ENCODE measurements at places on chromosomes 3 and 15.
A peak's percentile ranks its signal among the peaks of the same experiment; 100 is the strongest.

DNA sequence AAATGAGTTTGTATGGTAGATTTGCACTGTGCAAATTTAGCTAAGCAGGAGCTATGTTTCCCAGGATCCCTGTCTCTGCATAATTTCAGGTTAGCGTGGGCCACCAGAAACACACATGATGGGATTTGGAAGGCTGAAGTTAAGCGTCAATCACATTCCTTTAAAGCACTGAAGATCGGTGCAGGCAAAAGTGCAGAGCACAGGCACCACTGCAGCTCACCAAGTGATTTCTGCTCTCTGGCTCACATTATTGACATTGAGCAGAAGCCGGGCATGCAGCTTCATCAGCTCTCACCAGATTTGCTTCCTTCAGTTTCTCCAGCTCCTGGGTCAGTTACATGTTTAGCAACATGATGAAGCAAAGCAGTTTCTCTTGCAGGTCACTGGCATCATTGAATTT, 256.4 kb upstream of the TGFBR2 start:
- DNase-seq = no peak

GRCh38 chr15:92322566-92323355, 70.9 kb upstream of the ST8SIA2 start:
- DNase-seq = peak; percentile 10

DNA sequence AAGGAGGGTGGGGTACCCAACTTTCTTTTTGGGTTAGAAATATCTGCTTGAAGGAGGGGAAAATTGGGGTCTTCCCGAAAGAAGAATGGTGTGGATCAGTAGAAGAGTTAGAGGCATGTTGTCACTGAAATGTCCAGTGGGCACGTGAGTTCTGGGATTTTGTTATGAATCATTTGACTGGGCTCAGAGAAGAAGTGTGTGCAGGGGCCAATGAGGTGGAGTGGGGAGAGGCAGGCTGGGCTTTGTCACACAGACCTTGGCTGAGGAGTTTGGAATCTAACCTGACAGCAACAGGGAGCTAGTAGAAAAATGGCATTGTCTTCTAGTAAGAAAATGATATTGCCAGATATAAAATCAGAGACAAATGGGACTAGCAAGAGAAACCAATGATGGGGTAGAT, 436.8 kb downstream of the MFSD1 start:
- no peak for DNase-seq

GRCh38 chr15:101322854-101323477, 27.9 kb upstream of the SNRPA1 start:
- DNase-seq = no peak

GRCh38 chr3:15556512-15556911, 35.0 kb upstream of the COLQ start:
- no peak for DNase-seq

GRCh38 chr3:183581496-183582155, 26.1 kb upstream of the KLHL6 start:
- DNase-seq = no peak

GRCh38 chr3:181899702-181900101, 188.0 kb downstream of the SOX2 start:
- DNase-seq = no peak

GRCh38 chr15:87681104-87681503, 575.4 kb downstream of the NTRK3 start:
- DNase-seq = no peak

DNA sequence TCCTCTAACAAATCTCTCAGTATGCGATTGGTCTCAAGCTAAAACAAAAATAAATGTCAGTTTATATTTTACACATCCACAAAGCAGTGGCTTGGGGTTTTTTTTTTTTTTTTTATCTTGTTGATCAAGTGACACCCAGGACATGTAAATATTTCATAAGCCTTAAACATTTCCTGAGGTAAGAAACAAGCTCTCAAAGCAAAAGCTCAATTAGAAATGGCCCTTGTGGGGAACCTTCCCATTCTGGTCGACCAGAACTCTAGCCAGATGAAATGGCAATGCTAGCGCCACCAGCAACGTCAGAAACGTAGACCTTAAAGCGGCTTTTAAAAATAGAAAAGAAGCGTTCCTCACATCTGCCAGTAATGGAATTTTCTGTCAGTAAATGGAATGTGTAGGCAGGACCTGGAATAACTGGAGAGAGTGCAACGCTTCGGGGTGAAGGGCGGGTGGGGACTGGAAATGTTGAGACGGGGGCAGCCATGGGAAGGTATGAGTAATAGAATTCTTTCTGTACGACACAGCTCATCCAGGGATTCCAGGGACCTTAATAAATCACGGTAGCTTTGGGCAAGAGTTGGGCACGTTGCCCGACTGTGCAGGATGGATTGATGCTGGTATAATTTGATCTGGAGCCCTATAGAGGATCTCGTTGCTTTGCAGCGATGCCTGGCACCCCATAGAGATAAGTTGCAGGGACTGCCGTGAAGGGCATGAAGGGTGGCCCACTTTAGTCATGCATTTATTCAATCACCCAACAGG, 44.4 kb downstream of the BTD start:
- no peak for DNase-seq

- DNase-seq = no peak
These were observed 150.8 kb downstream of the MEGF11 start for GRCh38 chr15:66102563-66103292.

DNA sequence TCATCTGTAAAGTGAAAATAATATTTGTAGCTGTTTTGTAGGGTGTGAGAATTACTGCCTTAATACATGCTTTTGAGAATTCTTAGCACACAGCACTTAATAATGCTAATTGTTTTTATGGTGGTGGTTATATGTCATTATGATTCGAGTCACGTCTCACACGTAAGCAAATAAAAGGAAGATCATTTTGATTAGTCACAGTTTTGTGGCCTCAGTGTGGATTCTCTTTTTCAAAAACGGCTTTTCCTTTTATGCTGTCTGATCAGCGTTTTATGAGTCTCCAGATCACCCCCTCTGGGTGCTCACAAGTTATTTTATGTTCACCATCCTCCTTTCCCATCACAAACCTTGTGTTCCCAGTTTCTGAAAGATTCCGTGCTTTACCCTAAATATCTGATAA, 255.6 kb upstream of the CNTN4 start:
- DNase-seq = no peak

DNA sequence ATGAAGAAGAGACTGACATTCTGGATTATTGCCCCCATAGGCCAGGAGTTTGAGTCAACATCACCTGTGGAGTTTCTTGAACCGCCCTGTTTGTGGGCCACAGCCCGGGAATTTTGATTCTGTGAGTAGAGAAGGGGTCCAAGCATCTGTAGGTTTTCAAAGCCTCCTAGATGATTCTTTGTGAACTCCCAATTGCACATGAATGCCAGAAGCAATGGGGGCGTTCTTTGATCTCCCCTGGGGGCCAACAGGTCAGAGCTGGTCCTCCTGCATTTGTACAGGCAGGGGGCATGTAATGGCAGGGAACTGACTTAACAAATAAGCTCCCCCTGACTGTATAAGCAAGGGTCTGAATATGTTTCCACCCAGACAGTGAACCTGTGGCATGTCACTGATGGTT, 260.3 kb downstream of the SLCO3A1 start:
- DNase-seq = no peak

GRCh38 chr15:51172193-51172592, 77.5 kb upstream of the TNFAIP8L3 start:
- no peak for DNase-seq

- DNase-seq = no peak
These were observed 25.2 kb upstream of the CNTN3 start for GRCh38 chr3:74639681-74640080.

DNA sequence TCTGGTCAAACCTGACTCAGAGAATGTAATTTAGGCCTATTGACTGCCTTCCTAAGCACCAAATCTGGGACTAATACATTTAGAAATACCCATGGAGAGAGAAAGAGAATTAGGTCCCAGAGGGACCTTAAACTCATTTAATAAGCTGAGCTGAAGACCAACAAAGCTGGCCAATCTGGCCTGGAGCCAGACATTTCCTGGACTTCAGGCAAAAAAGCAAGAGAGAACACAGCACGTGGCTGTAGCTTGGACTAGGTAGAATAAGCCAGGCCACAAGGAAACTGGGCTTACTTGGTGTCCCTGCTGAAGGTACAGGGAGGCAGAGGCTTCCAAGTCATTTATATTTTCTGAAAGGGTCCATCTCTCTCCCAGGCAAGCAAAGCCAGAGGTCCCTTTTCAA, 88.1 kb downstream of the RTP4 start:
- peak; percentile 38 for DNase-seq

GRCh38 chr15:94327356-94327936, 96.1 kb downstream of the MCTP2 start:
- no peak for DNase-seq

DNA sequence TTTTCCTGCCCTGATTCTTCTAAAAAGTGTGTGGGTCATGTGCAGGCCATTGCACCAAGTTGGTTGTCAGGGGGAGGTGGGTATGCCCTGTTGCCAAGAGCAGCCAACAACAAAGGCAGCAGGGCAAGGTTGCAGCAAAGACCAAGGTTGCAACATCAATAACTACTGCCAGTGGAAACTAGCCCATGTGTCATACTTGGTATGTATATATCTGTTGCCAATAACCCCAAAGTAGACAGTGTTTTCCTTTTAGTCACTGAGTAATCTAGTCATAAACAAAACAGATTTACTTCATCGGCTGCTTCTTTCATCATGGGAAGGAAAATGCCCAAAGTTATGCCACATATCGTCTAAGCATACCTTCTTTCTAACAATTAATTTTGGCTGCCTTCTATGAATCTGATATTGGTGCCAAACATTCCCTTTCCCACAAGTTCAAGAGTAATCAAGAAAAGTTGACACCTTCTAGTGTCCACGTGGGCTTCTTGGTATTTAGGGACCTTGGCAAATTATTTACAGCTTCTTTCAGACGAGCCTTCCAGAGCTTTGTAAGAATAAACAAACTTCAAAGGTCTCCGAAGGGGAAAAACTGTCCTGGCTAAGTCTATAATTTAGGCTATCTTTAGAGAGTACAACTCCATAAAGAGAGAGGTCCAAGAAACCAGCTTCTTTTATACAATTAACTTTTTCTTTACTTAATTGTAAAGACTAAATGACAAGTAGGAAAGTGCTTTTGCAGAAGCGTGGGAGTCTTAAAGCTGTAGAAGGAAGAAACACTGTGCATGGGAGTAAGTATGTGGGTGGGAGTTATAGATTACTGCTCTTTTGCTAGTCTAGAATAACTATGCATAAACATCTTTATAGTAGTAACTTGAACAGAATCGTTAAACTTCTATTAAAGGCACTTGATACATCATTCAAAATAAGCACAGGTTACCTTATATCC, 10.0 kb upstream of the MBNL1 start:
- DNase-seq = no peak

GRCh38 chr3:183123891-183124290, 24.6 kb upstream of the MCCC1 start:
- no peak for DNase-seq

DNA sequence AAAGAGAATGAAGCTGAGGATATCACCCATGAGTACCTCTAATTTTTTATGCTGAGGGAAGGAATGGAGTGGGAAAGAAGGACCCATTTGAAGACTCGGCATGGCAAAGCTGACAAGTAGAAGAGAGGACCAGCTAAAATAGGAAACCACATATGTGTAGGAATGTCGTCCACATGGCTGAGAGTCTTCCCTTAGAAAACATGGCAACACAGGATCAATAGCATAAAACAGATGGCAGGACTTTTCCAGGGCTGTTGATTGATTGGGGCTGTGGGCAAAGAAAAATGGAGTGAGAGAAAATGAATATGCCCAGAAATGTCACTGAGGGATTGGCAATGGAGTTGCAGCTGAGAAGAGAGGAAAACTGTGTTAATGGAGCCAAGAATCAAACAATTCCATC, 76.2 kb upstream of the PRICKLE2 start:
- DNase-seq = no peak

GRCh38 chr15:58671186-58671585, 78.3 kb downstream of the ADAM10 start:
- no peak for DNase-seq

DNA sequence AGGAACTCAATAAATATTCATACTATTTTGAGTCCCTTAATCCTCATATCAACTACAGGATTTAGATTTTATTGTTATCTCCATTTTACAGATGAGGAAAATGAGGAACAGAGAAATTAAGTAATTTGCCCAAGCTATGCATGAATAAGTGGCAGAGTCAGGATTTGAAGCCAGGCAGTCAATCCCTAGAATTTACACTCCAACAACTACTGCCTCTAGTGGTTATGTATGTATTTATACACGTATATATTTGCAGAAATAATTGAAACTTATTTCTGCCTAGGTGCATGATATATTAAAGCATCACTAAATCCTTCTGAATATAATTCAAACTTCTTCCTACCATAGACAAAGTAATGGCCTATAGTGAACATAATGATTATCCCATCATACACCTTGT, 137.4 kb downstream of the SERPINI1 start:
- no peak for DNase-seq

DNA sequence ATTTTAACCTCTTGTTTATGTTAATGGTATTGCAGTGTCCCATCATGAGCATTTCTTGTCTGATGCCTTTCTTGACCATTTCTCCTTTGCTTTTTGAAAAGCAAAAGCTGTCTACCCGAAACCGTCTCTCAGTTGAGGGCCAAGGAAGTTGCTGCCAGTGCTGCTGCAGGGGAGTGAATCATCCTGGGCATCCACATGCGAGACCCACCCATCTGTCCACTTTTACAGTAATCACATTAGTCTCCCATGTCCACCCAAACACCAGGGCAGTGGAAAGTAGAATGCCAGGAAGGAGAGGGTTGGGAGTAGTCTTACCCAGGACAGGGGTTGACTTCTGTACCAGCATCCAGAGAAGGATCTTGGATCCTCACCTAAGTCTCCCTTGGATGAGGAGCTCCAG, 48.6 kb upstream of the TEX264 start:
- DNase-seq = no peak

GRCh38 chr3:32484436-32484835, 18.2 kb downstream of the CMTM6 start:
- DNase-seq = no peak

DNA sequence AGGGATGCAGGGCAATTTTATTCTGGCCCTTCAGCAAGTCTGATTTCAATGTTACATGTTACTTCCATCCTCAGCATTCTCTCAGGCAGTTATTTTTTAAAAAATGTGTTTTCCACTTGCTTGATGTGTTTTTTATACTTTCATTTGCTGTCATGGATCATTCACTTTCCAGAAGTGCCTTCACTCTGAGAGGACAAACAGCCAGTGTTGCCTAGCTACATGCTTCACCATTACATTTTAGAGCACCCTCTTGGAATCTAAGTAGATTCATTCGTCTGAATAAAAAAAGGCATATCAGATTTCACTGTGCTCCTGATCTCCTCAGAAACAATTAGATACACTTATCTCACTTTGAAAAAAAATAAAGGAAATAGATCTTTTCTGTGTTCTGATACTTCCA, 93.6 kb upstream of the POU1F1 start:
- DNase-seq = no peak

GRCh38 chr3:183264268-183264667, 11.2 kb downstream of the B3GNT5 start:
- DNase-seq = no peak

GRCh38 chr3:42476225-42477125, 26.0 kb upstream of the VIPR1 start:
- no peak for DNase-seq
